ENCODE measurements at places on chromosomes 11 and 22.

- DNase-seq, result no peak
Observed at GRCh38 chr11:9380773-9381172, 3.7 kb upstream of the IPO7 start.

DNA sequence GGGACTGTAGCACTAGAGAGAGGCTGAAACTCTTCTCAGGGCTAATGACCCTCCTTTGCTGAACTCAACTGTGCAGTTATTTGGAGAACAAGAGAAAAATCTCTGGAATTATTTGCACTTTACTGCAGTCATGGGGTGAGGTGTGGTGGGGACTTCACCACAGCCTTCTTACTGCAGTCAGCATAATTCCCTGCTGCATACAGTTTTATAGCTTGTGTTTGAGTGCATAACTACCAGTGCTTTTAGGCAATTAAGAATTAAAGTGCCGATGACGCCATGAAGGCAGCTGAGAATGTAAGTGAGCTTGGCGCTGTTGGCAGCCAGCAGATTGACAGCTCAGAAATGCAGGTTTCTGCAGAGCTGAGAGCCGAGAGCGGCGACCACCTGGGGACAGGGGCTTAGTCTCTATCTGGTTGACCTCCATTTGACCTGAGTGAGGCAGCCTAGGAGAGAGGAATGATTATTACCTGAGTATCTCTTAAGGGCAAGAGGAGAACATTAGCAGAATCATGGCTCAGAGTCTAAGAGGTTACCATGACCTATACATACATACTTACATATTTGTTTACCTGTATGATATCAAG is 830.0 kb downstream of the NTM start:
- DNase-seq, result no peak

- DNase-seq, result no peak
Observed at GRCh38 chr11:117479372-117479771, 151.7 kb downstream of the CEP164 start.

GRCh38 chr22:26890870-26891269 is 233.5 kb downstream of the MIAT start:
- no peak for DNase-seq

DNA sequence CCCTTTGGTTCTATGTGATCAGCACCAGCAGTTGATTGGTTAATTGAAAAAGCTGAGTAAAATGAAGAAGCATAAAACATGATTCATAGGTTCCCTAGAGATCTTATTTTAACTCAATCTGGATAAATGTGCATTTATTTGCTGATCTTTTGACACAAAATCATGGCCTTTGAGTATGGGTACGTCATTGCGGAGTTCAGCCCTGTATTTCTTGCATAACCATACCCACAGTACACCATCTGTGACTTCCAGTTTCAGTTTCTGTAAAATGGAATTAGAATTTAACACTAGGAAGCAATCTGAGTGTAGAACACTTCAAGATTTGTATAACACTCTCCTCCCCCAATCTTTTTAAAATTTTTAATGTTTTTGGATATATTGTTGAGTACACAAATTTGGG is 358.2 kb downstream of the DDX10 start:
- DNase-seq, result no peak

GRCh38 chr11:64297699-64298358 is 2.3 kb upstream of the CATSPERZ start:
- DNase-seq, result no peak

GRCh38 chr11:766936-767210 is 10.4 kb downstream of the GATD1 start:
- no peak for DNase-seq

GRCh38 chr22:20659258-20659657 is 114.7 kb upstream of the SERPIND1 start:
- no peak for DNase-seq

- no peak for DNase-seq
Observed at GRCh38 chr11:102347462-102348370, 702 bp downstream of the BIRC2 start.

- DNase-seq, result no peak
Observed at GRCh38 chr11:46800177-46800576, 45.9 kb downstream of the CKAP5 start.

DNA sequence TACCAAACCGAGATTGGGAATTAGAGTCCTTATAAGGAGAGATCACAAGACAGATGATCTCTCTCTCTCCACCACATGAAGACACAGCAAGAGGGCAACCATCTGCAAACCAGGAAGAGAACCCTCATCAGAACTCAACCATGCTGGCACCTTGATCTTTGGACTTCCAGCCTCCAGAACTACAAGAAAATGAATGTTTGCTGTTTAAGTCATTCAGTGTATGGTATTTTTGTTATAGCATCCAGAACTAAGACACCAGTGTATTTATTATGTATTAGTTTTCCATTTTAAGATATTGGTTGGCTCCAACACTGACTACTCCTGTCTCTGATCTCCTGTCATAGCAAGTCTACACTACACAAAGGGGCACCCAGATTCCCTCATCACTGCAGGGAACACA is 86.9 kb downstream of the CCDC34 start:
- no peak for DNase-seq

DNA sequence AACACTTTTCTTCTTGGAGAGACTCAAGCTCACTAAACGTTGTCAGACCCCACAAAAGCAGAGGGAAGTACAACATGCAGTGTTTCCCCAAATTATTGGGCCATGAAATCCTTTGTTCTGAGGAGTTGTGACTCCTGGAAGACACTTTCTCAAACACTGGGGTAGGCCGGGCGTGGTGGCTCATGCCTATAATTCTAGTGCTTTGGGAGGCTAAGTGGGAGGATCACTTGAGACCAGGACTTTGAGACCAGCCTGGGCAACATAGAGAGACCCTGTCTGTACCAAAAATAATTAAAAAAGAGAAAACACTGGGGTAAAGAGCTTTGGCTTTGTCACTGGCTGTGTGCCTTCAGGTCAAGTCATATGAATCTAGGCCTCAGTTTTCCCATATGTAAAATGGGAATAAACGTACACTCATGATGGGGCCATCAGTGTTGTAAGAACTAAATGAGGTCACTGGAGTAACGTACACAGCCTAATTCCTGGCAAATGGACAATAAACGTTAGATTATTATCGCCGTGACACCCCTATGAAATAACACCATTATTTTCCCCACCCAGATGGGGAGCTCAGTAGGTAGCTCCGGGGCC is 92.0 kb downstream of the RRM1 start:
- DNase-seq, result no peak

GRCh38 chr22:45891021-45891421 is 85.9 kb downstream of the WNT7B start:
- DNase-seq, result no peak

GRCh38 chr11:61826930-61827570 is 1.1 kb upstream of the FADS2 start:
- DNase-seq, result no peak

GRCh38 chr11:102244681-102245409 is 72.4 kb upstream of the BIRC3 start:
- no peak for DNase-seq

GRCh38 chr22:43796567-43796966 is 15.5 kb downstream of the EFCAB6 start:
- no peak for DNase-seq

- DNase-seq, result no peak
Observed at GRCh38 chr11:120603071-120603470, 91.5 kb downstream of the GRIK4 start.

- DNase-seq, result no peak
Observed at GRCh38 chr22:32708830-32709229, 92.7 kb upstream of the TIMP3 start.

DNA sequence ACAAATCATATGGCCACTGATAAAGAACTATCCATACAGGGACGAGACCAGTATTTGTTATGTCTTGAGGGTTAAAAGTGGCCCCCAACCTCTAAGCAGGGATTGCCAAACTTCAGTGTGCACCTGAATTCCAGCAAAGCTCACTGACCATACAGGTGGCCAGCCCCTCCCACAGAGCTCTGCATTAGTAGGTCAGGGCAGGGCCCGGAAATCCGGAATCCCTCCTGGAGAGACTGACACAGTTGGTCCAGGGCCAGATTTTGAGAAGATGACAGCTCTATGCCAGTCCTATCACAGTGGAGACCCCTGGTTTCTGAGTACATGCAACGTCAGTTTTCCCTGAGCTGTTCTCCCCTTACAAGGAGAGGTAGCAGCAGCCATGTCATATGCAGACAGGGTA is 20.8 kb downstream of the VPS37C start:
- no peak for DNase-seq

GRCh38 chr11:61923166-61924063 is 6.0 kb upstream of the RAB3IL1 start:
- no peak for DNase-seq

DNA sequence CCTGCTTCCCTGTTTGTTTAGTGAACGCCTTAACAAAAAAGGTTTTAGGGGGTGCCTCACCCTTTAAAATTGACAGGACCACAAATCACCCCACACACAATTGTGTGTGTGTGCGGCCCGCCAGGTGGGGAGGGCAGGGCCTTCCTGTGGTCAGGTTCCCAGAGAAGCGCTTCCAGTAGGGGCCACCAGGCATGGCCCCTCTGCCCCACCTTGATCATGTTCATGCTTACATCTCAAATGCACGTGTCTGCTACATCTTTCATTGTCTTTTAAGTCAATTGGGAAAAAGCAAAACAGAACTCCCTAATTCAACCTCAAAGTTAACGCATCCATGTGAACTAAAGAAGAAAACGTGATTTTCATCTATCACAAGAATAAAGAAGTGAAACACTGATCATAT is 1335.3 kb downstream of the TBC1D22A start:
- DNase-seq, result no peak

GRCh38 chr11:114034956-114035355 is 24.6 kb upstream of the ZBTB16 start:
- DNase-seq, result no peak

DNA sequence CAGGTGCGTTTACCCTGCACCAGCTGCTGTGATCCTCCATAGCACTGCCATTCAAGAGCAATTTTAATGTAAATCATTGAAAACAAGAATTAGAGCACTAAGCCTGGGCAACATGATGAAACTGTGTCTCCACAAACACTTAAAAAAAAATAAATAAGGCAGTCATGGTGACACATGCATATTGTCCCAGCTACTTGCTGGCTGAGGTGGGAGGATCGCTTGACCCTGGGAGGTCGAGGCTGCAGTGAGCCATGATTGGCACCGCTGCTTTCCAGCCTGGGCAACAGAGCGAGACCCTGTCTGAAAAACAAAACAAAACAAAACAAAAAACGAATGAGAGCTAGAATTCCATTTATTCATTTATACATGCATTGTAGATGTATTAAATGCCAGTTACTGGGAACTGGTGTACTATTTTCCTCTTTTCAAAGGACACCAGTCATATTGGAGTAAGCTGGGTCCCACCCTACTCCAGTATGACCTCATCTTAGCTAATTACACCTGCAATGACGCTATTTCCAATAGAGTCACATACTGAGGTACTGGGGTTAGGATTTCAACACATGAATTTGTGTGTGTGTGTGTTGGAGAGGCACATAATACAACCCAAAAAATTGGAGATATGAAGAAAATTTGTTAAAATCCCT is 101.9 kb downstream of the MICAL2 start:
- no peak for DNase-seq

DNA sequence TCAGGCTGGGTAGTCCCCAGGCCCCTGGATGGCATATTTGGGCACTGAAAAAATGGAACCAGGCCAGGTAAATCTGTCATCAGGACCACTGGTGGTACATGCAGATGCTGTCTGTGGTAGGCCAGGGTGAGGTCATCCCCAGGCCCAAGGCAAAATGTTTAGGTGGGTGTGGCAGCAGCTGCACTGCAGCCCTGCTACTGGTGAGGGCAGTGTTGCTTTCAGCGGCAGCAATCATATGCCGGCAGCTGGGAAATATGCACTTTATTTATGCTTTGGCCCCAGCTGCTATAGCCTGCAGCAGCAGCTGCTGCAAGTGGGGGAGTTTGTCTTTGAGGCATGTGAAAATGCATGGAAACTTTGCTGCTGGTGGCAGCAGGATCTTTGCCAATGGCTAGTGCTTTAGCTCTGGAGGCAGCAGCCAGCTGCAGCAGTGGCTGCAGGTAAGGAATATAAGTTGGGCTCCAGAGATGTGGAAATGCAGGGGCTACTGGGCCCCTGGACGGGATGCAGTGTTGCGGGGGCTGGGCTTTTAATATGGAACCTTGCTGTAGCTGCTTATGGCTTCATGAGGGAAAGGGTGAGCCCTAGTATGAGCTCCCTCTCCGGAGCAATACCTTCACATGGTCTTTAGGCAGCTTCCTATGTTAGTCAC is 365.7 kb upstream of the CADM1 start:
- no peak for DNase-seq

GRCh38 chr11:37203006-37203405 is 605.0 kb upstream of the RAG2 start:
- DNase-seq, result no peak

GRCh38 chr11:31442086-31442485 is 67.3 kb downstream of the IMMP1L start:
- no peak for DNase-seq

GRCh38 chr11:115645631-115646317 is 141.6 kb upstream of the CADM1 start:
- no peak for DNase-seq

- no peak for DNase-seq
Observed at GRCh38 chr11:31795706-31796498, 15.2 kb downstream of the PAX6 start.

DNA sequence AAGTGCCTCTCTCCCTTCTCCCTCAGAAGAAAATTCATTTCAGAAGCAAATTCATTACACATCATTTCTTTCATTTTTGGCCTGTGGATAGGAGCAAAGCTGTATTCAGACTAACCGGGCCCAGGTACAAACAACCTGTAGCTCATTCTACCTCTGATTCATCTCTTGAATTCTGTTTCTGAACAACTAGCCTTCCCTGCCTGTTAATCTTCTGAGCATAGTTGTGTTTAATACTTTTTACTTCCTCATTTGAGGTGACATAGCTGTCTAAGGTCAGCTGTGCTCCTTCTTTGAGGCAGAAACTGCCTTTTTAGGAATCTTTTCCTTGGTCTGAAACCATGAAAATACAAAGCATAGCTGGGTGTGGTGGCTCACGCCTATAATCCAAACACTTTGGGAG is 12.6 kb upstream of the IL18BP start:
- no peak for DNase-seq

- no peak for DNase-seq
Observed at GRCh38 chr22:19411690-19412045, 19.9 kb downstream of the HIRA start.

- no peak for DNase-seq
Observed at GRCh38 chr11:47415949-47416472, 7.6 kb downstream of the SLC39A13 start.

- DNase-seq, result no peak
Observed at GRCh38 chr22:17754233-17754925, 19.9 kb downstream of the BID start.

- no peak for DNase-seq
Observed at GRCh38 chr11:34080609-34081008, 24.8 kb upstream of the NAT10 start.

- no peak for DNase-seq
Observed at GRCh38 chr11:32428665-32429303, 6.6 kb downstream of the WT1 start.

GRCh38 chr11:44957776-44958564 is 7.3 kb upstream of the TP53I11 start:
- no peak for DNase-seq

- DNase-seq, result no peak
Observed at GRCh38 chr11:32068134-32068870, 22.6 kb upstream of the RCN1 start.
